H4 (cell line): ENCODE measurements at places on chromosomes 5 and 9. TPM values are rescaled to one million over a fixed set of nuclear protein-coding genes. Genes with fewer than 3 reads are reported as not detected.

Gene CCDC192
- total RNA-seq: not detected in 2 replicates

Gene TAF11L5
- not detected in 2 replicates for total RNA-seq

Gene CD14
- total RNA-seq: not detected in 2 replicates

Gene ABLIM3
- 6.7 and 14.2 TPM in 2 replicates for total RNA-seq

Gene DHFR
- 64.4 and 77.7 TPM in 2 replicates for total RNA-seq

Gene GPX3
- 338 and 380 TPM in 2 replicates for total RNA-seq
